Activated CD4-positive, alpha-beta T cell treated with anti-CD3 and anti-CD28 coated beads, Interleukin-2, amount 10 ng/mL, durations not matched to agents 7 days and 5 days (primary cell): ENCODE measurements at places on chromosomes 2 and 18. TPM values are rescaled to one million over a fixed set of nuclear protein-coding genes. Genes with fewer than 3 reads are reported as not detected.

DNA sequence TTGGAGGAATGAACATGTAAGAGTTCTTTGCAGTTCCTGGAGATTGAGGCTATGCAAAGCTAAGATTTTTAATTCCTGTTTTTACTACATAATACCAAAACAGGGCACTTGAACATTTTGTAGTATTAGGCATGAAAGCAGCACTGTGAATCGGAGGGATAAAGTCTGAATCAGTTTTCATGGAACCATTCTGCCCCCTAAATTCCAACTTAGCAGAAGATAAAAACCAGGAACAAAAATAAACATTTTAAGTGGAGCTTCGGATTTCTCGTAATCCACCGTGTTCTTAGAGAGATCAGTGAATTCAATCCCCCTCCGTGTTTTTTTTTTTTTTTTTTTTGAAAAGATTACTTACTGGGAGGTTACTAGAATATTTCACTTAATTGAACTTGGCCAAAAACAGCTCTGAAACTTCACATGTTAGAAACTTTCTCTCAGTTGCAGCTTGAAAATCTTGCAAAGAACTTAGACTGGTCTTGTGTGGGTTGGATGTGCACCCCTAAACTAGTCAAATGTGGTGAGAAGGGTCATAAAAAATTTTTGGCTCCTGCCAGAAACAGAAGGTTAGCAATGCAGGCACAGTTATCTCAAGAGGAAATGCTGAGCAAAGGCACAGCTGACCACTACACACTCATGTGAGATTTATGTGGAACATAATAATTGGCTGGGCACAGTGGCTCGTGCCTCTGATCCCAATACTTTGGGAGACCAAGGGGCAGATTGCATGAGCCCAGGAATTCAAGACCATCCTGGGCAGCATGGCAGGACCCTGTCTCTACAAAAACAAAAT, 145.4 kb upstream of the RNF152 start:
- H3K27ac ChIP-seq = no peak overlapping the region
- no peaks in the 10 kb centered on the region for H3K36me3 ChIP-seq
- H3K4me1 ChIP-seq = peaks cover 14% of the 10 kb centered on the region
- DNase-seq = no peak
- no peaks in the 10 kb centered on the region for H3K27me3 ChIP-seq
- H3K4me3 ChIP-seq = no peak overlapping the region

- H3K27me3 ChIP-seq = no peaks in the 10 kb centered on the region
- DNase-seq = no peak
- H3K4me3 ChIP-seq = no peak overlapping the region
- H3K27ac ChIP-seq = no peak overlapping the region
Measured at GRCh38 chr2:133777574-133777960, 209.3 kb upstream of the NCKAP5 start.

DNA sequence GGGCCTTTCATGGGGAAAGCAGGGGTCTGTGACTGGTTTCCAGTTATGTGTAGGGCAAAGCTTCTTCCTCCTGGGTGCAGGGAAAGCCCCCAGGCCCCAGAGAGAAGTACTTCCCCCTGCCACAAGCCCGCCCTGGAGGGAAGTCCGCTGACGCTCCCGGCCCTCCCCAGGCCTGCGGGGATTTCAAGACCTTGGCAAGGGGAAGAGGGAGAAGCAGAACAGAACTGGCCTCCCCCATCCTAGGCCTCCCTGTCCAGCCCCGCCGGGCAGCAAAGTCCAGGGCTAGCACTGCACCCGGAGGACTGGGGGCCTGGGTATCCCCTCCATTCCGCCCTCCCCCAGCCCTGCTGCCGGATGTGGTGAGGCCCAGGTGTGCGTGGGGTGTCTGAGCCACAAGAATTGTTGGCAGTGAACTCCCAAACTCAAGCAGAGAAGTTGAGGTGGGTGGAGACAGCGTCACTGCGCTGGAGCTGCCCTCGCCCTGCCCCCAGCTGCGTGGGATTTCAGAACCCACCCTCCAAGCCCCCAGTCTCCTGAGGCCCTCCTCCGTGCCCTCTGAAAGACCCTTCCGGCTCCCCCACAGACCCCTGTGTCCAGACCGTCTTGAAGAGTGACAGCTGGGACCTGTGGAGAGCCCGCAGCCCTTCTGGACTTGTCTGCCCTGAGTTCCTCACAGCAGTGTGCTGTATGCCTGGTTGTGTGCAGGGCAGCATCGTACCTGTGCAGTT, 1.1 kb upstream of the DUSP2 start:
- peak overlapping the region; percentile 98 for H3K27ac ChIP-seq
- peak overlapping the region; percentile 74 for H3K4me3 ChIP-seq
- peaks cover 76% of the 10 kb centered on the region for H3K4me1 ChIP-seq
- no peaks in the 10 kb centered on the region for H3K27me3 ChIP-seq
- DNase-seq = peak; percentile 89
- H3K36me3 ChIP-seq = peaks cover 14% of the 10 kb centered on the region

- H3K4me1 ChIP-seq = no peaks in the 10 kb centered on the region
- no peak overlapping the region for H3K4me3 ChIP-seq
- no peak overlapping the region for H3K27ac ChIP-seq
Measured at GRCh38 chr18:7514796-7515440, 52.2 kb upstream of the PTPRM start.

- no peaks in the 10 kb centered on the region for H3K27me3 ChIP-seq
- peaks cover 74% of the 10 kb centered on the region for H3K4me1 ChIP-seq
- peak overlapping the region; percentile 88 for H3K4me3 ChIP-seq
Measured at GRCh38 chr2:95073856-95074662, 47.5 kb downstream of the MRPS5 start.

DNA sequence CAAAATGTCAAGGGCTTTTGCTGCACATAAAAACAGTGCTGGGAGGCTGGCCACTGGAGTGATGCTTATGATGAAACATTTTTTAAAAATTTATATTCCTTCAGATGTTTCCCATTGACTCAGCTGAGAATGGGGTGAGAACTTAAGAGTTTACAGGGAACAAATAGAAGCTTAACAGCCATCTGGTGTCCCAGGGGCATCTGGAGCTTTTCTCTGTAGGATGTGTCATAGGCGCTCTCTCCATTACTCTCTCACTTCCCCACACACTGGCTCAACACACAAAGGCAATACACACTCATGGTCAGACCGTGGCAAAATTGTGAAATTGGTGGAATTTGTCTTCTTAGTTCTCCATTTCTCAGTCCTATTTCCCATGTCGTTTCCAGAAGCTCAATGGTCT, 783.1 kb upstream of the LRRTM1 start:
- H3K27ac ChIP-seq = no peak overlapping the region
- no peaks in the 10 kb centered on the region for H3K27me3 ChIP-seq
- no peak for DNase-seq

DNA sequence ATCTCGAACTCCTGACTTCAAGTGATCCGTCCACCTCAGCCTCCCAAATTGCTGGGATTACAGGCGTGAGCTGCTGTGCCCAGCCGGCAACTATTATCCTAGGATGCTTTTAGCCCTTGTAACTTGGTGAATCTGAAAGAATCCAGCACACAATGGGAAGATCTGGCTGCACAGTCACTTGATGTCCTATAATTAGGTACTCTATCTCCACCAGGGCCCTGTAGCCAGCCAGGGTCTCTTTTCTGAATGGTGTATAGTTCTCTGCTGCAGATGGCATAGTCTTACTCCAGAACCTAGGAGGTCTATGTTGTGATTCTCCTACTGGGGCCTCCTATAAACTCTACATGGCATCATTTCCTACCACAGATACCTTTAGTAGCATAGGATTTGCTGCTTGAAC, 13.9 kb upstream of the MCM6 start:
- H3K36me3 ChIP-seq = no peaks in the 10 kb centered on the region
- H3K4me3 ChIP-seq = no peak overlapping the region
- peaks cover 8% of the 10 kb centered on the region for H3K4me1 ChIP-seq
- H3K27ac ChIP-seq = no peak overlapping the region
- H3K27me3 ChIP-seq = peaks cover 3% of the 10 kb centered on the region
- no peak for DNase-seq

DNA sequence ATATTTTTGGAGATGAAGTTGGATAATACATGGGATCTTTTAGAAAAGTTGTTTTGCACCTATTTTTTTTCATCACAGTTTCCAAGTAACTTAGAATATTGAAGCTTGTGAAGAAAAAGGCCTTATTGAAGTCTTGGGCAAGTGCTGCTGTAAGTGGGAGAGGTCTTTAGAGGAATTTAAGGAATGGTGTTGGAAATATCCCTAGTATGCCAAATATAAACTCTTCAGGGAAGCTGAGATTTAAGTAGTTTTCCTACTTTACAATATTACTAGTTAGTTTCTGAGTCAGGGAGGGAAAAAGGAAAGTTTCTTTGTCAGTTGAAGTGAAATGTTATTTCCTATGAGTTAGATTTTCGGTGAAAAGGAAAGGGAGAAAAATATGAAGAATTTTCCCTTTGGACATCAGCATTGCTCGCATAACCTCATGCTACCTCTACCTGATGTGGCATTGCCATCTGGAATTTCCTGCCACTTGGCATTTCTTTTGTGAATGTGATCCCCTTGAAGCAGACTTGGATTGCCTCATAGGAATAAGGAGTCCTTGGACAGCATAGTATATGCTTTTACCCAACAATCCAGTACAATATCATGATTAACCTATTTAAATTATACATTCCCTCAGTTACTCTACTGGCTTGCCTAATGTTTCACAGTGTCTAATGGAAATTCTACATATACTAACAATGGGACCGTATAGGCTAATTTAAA, 12.1 kb downstream of the PLEKHH2 start:
- no peak overlapping the region for H3K4me3 ChIP-seq
- H3K4me1 ChIP-seq = no peaks in the 10 kb centered on the region
- no peaks in the 10 kb centered on the region for H3K36me3 ChIP-seq
- H3K27me3 ChIP-seq = peaks cover 28% of the 10 kb centered on the region
- no peak for DNase-seq

GRCh38 chr2:74706741-74707140, 52.7 kb downstream of the SEMA4F start:
- H3K27me3 ChIP-seq = peaks cover 2% of the 10 kb centered on the region
- H3K27ac ChIP-seq = no peak overlapping the region
- no peaks in the 10 kb centered on the region for H3K36me3 ChIP-seq
- H3K4me3 ChIP-seq = no peak overlapping the region
- no peak for DNase-seq
- no peaks in the 10 kb centered on the region for H3K4me1 ChIP-seq

- H3K36me3 ChIP-seq = no peaks in the 10 kb centered on the region
- DNase-seq = no peak
- H3K27ac ChIP-seq = no peak overlapping the region
- no peak overlapping the region for H3K4me3 ChIP-seq
- no peaks in the 10 kb centered on the region for H3K27me3 ChIP-seq
Measured at GRCh38 chr2:229453230-229453629, 182.1 kb upstream of the PID1 start.

DNA sequence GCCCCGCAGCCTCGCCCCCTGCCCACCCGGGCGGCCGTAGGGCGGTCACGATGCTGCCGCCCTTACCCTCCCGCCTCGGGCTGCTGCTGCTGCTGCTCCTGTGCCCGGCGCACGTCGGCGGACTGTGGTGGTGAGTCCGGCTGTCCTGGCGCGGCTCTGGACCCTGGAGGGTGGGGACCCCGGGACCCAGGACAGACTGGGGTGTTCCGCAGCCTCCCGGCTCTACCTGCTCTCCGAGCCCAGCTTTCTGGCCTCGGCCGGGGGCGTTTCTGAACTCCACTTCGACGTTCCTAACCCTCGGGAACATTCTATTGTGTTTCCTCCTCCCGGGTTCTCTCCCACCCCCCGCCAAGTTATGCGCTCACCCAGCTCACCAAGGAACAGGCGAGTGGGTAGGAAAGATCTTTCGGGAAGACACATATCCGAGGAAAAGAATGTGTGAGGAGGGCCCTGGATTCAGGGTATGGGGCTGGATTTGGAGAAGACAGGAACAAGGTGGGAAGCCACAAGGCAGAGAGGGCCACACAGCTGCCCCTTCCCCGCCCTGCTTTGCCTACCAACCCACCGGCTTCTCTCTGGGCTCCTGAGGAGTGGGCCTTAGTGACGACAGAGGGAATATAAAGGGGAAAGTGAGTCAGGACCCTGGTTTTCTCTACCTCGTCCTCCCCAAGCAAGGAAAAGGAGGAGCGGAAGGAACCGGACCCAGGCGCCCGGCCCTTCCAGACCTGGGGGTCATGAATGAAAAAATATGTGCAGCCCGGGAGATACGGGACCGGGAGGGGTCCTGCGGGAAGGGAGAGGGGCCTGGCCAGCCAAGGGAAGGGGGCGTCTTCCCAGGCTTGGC, 605 bp downstream of the WNT6 start:
- H3K4me1 ChIP-seq = peaks cover 12% of the 10 kb centered on the region
- peak overlapping the region; percentile 32 for H3K4me3 ChIP-seq
- peaks cover 3% of the 10 kb centered on the region for H3K36me3 ChIP-seq
- peaks cover 79% of the 10 kb centered on the region for H3K27me3 ChIP-seq

DNA sequence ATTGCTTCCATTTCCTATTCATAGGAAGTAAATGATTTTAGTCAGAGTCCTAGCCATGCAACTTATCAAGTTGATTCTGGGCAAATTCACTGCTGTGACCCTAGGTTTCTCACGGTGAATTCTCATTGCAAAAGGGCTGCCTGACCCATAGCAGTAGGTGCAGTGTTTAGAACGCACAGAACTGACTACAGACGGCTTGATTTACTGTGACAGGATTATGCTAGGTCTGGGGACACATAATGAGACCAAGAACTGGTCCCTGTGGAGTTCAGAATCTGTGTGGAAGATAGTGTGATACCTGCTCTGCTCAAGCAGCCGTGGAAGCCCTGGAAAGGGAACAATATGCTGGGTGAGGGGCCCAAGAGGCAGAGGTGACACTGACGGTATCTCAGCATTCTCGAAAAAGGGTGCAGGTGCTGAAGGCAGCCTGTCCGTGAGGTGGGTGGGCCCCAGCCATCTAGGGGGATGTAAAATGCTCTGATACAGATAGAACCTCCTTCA, 46.4 kb downstream of the ABCG8 start:
- DNase-seq = no peak
- no peaks in the 10 kb centered on the region for H3K27me3 ChIP-seq
- H3K4me3 ChIP-seq = no peak overlapping the region
- peaks cover 26% of the 10 kb centered on the region for H3K36me3 ChIP-seq

DNA sequence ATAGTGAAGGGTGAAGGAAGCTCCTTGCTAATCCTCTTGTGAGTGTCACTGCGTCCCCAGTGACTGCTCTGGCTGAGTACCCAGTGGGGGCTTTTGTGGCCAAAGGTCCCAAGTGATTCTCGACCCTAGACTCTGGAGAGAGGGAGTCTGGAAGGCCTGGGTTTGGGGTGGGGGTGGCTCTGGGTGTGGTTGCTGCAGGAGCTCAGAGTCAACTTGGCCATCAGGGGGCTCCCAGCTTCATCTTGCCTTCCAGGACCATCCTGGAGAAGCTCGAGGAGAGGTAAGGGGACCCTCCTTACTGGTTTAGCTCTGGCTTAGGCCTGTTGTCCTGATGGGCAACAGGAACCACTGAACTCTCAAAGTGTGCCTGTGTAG, 592 bp downstream of the PSD4 start:
- H3K36me3 ChIP-seq = peaks cover 81% of the 10 kb centered on the region
- no peak for DNase-seq
- peaks cover 2% of the 10 kb centered on the region for H3K27me3 ChIP-seq
- peak overlapping the region; percentile 88 for H3K27ac ChIP-seq
- H3K4me1 ChIP-seq = peaks cover 73% of the 10 kb centered on the region
- peak overlapping the region; percentile 84 for H3K4me3 ChIP-seq

Gene DGUOK
- 72.3 TPM for total RNA-seq

Gene SATB2
- 0.02 TPM for total RNA-seq

Gene DLX2
- not detected for total RNA-seq

Gene CNRIP1
- not detected for total RNA-seq

Gene LYG1
- 1.6 TPM for total RNA-seq

Gene RGPD4
- total RNA-seq = 0.02 TPM

Gene RGPD8
- total RNA-seq = 4.2 TPM

Gene APCDD1
- not detected for total RNA-seq

Gene CFAP53
- total RNA-seq = 0.56 TPM

Gene KCNS3
- total RNA-seq = not detected
